Stimulated activated memory B cell treated with anti-CD40 and anti-IgM and Interleukin-4, amounts not matched to agents 10 μg/mL and 1 μg/mL and 100 μg/mL, for 72 hours (primary cell): ENCODE measurements at places on chromosomes 3 and 15.

- ATAC-seq = no peak
These were observed 9.2 kb upstream of the ATP8B4 start for GRCh38 chr15:50128266-50128665.

- ATAC-seq = no peak
These were observed 1.9 kb downstream of the SSR3 start for GRCh38 chr3:156552973-156553372.

GRCh38 chr15:70474471-70475406, 288.6 kb downstream of the UACA start:
- no peak for ATAC-seq

DNA sequence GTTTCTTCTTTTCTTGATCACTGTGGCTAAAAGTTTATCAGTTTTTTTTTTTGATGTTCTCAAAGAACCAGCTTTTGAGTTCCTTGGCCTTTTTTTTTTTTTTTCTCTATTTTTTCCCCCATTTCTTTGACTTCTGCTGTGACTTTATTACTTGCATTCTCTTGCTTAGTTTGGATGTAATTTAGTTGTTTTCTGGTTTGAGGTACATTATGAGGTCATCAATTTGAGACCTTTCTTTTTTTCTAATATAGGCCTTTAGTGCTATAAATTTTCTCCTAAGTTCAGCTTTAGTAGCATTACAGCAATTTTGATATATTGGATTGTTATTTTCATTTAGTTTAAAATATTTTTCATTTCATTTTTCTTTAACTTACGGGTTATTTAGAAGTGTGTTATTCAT, 35.3 kb downstream of the TCF12 start:
- ATAC-seq = no peak

- no peak for ATAC-seq
These were observed 393.1 kb upstream of the ZNF717 start for GRCh38 chr3:76178412-76178811.

GRCh38 chr3:106010829-106011228, 142.0 kb upstream of the CBLB start:
- no peak for ATAC-seq

- no peak for ATAC-seq
These were observed 199.8 kb downstream of the THSD4 start for GRCh38 chr15:71314956-71315537.

DNA sequence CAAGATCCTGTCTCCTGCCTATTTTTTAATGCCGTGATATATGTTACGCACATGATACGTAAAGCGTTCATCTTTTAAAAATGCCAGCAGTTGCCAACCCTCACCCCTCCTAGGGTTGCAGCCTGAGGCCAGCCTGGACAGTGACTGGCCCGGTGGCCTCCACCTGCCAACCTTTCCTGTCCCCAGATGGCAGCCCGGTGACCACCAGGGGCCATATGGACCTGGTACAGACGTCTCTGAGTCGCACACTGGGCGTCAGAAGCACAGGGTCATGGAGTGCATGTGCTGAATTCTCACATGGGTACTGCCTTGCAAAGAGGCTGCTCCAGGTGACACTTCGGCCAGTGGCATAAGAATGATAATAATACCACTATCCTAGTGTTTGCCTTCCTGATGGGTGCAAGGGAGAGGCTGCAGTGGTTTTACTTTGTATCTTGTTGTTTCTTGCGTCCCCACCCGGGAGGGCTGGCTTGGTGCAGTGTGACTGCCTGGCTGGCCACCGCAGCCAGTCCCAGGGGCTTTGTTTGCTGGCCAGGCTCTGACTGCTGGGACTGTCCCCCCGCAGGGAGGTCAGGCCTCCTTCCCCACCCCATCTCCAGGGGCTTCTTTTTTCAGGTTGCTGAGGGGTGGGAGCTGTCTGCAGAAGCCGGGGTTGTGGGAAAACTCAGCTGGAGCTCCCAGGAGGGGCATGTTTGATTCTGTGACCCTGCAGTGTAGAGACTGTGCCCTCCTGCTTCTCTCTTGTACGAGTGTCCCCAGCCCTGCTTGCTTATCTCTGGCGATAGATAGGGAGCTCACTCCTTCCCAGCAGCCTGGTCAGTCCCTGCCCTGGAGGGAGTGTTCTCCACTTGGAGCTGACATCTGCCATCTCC, 16.9 kb downstream of the FBLN2 start:
- ATAC-seq = no peak

DNA sequence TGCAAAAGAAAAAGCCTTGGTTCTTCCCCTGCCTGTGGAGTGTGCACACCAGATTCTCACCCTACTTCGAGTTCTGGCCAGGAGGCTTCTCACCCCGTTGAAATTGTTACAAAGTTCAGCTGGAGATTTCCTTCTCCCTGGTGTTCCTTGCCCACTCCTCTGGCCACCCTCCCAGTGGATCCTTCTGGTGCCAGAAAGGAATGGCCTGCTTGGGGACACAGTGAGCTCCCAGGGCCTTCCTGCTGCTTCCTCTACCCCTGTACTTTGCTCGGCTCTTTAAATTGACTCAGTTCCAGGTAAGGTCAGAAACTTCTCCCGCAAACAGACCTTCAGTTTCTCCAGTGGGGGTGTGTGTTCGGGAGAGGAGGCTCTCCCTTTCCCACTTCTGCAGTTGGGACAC, 140.1 kb upstream of the CFAP20DC start:
- no peak for ATAC-seq

DNA sequence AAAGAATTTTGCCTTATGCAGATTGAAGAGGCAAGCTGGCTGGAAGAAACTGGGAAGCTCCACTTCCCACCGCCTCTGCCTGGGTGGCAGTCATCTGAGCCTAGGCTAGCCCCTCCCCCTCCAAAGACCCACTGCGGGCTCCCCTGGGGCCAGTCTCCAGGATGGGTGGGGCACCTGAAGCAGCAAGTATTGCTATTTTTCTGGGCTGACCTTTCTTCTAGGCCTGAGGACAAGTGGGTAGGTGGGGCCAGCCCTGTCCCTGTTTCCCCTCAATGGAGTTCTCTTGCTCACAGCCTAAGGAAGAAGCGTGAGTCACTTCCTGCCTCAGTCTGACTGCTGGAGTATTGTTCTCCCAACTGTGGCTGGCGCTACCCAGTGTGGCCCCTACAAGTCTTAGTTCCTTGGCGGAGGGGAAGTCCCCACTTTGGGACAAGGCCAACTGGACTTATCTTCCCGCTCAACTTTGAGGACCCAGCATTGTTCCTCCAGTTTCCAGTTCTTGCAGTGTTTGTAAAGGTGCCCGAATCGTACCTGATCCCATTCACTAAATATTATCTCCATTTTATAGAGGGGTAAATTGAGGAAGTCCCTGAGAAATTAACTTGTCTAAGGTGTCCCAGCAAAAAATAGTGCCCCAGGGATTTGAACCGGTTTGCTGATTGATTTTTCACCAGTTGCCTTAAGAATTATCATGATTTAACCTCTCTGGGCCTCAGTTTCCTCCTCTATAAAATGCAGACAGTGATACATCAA, 1.4 kb downstream of the FURIN start:
- ATAC-seq = peak; percentile 50

DNA sequence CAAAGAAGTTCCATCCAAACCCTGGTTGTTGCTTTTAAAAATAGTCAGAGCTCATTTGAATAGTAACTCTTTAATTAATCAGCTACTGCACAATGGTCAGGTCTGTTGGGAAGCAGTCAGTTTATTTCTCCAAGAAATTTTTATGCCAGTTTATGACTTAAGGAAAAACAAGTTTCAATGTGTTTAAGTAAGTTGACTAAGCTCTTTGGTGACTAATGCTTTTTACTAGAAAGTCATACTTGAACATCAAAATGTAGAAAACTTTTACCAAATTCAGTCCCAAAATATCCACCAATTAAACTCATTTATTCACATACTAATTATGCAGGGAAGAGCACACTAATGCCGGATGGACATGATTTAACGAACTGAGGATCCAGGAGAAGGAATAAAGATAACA, 22.1 kb downstream of the PRICKLE2 start:
- ATAC-seq = no peak

DNA sequence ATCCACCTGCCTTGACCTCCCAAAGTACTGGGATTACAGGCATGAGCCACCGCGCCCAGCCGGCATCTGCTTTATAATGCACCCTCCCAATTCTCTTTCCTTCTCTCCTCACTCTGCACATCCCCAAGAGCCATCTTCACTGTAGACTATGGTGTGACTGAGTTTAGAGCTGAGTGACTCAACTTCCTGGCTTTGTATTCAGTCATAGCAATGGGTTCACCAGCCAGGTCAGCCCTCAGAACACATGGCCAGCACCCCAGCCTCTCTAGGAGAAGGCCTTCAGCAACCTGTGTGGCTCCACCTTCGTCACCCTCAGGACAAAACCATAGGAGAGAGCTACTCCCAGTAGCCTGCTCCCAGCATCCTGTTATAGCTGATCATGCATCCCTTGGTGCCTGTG, 33.0 kb downstream of the ARID3B start:
- no peak for ATAC-seq

DNA sequence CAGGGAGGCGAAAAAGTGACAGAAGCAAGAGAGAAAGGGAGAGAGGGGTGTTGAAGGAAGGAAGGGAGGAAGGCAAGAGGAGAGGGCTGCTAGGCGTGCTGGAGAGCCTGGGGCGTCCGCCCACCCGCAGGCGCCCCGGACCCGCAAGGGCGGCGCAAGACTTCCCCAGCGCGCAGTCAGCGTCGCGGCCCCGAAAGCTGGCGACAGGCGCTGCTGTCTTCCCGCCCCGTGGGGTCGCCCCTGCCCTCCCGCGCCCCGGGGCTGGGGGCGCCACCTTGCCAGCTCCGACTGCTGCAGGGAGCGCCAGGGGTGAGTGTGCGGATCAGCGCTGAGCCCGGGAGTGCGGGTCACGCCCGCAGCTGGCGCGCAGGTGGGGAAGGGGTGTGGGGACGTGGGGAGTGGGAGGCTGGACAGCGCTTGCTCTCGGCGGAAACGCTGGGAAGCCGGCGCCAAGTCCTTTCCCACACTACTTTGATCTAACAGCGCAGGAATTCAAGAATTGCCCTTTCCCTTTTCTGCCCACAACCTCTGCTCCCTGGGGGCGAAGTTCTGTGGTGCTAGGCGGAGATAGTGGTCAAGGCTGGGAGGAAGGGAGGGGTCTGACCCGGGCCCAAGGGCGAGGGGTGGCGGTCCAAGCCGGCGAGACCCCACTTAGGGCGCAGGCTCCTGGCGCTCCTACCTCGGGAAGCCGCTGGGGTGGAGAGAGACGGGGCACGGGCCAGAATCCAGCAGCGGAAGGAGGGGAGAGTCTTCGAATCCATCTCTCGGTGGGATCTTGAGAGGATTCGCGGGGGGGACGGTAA, 266.1 kb downstream of the CGGBP1 start:
- peak; percentile 34 for ATAC-seq
